ENCODE measurements at places on chromosomes 2 and 18.

DNA sequence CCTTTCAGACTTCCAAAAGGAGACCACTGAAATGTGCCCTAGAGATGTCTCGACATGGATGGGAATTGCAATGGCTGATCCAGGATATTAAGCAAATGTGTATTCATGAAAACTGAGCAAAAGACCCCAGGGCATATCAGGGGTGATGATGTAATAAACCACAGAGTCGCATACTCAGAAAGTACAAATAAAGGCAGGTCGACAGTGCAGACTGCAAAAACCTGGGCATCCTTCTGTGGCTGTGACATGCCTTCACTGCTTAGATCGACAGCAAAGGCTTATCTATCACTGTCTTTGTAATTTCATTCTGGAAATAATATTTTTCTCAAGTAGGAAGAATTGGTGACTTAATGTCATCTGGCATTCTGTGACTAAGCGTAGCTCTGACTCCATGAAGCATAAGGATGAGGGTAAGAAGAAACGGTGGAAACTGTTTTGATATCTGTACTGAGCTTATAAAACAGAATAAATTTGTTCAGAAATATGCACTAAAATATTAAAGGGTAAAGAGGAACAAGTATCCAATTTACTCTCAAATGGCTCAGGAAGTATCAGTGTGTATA, 115.6 kb upstream of the NRP2 start:
- DNase-seq = no peak

DNA sequence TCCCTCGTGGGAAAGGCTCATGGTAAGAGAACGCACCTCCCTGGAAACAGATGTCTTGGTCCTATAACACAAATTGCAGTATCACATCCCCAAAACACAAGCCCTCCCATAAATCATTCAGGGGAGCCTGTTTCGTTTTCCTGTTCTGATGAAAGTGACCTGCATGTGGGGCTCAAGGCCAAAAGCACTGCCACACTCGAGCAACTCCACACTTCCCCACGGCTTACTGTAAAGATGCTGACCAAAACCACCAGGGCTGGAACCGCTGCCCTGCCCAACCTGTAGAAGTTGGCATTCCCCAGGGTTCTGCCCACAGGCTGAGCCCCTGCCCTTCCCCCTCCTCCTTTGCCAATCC, 139.7 kb downstream of the BCL11A start:
- DNase-seq = peak; percentile 81

- DNase-seq = no peak
Measured at GRCh38 chr2:40820319-40820718, 368.4 kb upstream of the SLC8A1 start.

GRCh38 chr2:188971432-188971861, 2.7 kb upstream of the COL3A1 start:
- no peak for DNase-seq

- no peak for DNase-seq
Measured at GRCh38 chr2:2931318-2932075, 446.1 kb downstream of the EIPR1 start.

- DNase-seq = no peak
Measured at GRCh38 chr2:212021947-212022346, 516.7 kb downstream of the ERBB4 start.

DNA sequence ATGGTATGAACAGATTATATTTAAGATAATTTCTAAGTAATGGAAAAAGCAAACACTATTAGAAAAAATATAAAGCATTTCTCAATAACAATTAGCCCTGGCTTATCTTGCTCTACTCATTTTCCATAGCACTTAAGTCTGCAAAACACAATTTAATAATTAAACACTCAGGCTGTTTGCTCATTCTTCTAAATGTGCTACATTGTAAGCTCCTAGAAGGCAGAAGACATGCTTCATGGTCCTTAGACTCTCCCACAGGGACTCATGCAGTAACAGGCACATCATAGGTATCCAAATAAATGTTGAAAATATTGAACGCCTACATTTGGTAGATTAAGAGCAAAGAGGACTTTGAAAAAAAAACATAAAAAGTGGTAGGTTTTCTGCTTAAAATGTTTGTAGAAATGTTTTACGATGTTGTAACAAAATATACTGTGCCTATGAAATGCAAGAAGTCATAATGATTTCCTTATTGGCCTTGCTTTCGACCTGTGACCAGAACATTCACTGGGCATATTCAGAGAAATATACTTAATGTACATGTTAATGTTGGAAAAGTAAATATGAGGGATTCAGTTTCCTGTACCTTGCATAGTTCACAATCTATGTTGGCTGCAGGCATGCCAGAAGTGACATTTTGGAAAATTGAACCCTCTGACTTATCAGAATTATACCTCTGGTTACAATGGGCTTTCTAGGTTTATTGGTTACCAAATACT, 27.2 kb downstream of the G6PC2 start:
- DNase-seq = no peak
